ENCODE measurements at places on chromosomes 4 and X.

- no peak for DNase-seq
Measured at GRCh38 chr4:150056569-150056968, 21.7 kb upstream of the DCLK2 start.

DNA sequence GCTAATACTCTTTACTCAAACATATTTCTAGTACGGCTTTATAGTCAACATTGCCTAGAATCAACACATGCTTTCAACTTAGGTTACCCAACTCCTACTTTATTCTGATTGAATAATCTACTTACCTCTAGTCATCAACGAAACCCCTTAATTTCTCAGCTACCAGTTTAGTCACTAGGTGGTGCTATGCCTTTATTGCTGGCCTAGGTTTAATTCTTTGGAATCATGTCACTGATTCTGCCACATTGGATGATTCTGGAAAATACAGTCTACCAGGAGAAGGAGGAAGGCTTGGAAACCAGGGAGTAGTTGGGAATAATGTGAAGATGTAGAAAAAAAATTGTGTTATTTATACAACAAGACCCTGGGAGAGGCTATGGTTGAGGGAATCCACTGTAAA lies 167.7 kb downstream of the DCAF12L2 start:
- DNase-seq: no peak

DNA sequence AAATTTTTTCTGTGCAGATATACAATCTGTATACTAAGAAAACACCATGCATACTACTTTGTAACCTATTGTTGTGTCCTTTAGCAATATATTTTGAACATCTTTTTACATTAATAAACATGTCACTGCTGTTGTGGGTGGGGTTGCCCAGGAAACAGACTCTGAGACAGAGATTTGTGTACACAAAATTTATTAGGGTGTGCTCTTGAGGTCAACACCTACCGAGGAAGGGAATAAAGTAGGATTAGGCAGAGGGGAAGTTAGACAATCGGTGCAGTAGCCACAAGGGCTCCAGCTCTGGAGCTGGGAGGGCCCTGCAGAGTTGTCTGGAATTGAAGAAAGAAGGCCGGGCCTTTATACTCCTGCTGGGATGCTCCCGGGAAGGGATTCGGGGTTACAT lies 56.4 kb downstream of the CXorf58 start:
- DNase-seq: no peak

DNA sequence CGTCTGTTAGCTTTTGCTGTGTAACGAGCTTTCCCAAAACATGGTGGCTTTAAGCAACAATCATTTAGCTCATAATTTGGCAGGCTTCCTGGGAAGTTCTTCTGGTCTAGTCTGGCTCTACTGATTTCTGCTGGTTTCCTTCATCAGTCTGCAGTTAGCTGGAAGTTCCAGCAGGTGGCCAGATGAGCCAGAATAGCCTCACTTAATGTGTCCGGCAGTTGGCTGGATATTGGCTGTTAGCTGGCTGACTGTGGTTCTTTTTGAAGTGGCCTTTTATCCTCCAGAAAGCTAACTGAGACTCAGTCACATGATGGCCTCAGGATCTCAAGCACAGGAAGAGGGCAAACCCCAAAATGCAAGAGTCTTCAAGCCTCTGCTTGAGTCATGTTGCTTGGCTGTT lies 34.9 kb downstream of the FTHL17 start:
- peak; percentile 2 for DNase-seq

GRCh38 chrX:125439194-125439849 lies 119.7 kb downstream of the TEX13C start:
- DNase-seq: no peak
